ENCODE measurements at places on chromosomes 16 and 17.

- no peak for DNase-seq
Observed at GRCh38 chr16:9033125-9033830, 58.2 kb upstream of the HAPSTR1 start.

- no peak for DNase-seq
Observed at GRCh38 chr17:9636501-9636900, 8.8 kb upstream of the USP43 start.

DNA sequence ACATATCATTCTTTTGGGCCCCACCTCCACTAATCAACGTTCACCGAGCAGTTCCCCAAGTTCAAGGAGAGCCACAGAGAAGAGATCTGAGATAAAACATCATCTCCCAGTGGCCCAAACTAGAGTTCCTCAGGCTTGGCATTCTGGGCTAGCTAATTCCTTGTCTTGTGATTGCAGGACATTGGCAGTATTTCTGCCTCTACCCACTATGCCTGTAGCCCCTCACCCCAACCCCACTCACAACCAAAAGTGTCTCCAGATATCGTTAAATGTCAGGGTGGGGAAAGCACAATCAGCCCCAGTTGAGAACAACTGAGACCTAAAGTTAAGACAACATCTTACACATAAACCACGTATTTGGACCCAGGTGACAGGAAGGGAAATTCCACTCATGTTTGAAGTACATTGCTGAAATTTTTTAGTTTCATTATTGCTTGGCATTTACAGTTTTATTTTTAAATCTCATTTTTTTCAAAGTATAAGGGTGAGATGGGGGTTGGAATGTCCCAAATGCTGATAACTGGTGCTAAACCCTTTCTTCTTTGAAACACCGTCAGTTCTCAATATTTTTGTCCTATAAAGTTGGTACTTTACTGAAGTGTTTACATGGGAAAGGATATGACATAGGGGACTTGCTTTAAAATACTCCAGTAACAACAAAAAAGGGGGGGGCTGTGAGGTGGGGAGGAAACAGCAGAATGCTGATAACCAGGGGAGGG is 13.6 kb downstream of the ZC3H7A start:
- DNase-seq: no peak

DNA sequence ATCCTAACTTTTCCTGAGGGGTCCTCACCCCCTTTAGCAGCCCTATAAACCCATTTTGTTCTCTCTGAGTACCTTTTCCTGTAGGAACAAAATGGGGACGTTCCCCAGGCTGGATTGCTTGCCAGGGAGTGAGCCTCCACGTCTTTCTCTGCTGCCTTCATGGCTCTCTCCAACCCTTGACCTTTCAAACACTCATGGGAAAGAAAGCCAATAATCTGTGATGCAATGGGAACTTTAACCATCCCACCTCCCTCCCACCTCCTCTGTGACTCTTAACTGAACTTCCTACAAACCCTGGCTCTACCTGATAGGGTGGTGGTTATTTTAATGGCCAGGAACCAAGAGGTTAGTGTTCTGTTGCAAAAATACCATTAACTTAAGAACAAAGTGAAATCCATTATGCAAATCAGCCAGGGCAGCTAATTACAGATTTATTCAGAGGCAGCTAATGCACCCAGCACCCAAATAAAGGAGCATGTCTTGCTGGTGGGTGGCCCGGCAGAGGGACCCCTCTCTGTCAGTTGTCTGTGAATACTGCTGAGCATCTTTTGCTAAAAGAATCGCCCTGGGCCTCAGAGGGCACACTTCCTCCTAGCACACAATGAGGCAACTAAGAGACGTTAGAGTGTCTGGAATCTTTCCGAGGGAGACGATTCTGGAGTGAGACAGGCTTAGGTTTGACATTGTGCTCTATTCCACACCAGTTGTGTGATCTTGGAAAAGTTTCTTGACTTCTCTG is 3.0 kb downstream of the PIPOX start:
- DNase-seq: no peak

DNA sequence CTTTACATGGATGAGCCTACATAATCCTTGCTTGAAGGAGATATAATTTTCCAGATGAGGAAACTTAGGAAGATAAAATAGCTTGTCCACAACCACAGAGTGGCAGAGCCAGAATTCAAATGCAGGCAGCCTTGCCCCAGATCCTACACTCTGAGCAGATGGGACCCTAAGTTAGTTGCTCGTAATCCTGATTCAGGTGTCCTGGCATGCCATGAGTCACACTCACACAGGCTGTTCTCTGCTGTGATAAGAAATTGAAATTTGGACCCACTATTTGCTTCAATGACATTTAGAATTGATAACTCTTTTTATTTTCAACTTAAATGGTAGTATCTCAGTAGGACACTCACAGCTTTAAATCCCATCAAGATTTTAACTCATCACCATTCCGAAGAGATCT is 150.7 kb upstream of the CACNG5 start:
- no peak for DNase-seq

DNA sequence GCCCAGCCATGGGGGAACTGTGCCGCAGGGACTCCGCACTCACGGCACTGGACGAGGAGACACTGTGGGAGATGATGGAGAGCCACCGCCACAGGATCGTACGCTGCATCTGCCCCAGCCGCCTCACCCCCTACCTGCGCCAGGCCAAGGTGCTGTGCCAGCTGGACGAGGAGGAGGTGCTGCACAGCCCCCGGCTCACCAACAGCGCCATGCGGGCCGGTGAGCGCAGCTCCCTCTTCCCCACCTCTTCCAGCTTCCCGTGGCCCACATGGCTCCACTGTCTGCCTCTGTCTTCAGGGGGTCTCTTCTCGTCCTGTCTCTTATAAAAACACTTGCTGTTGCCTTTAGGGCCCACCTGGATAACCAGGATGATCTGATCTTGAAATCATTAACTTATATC is 11.6 kb downstream of the CARD14 start:
- DNase-seq: no peak

DNA sequence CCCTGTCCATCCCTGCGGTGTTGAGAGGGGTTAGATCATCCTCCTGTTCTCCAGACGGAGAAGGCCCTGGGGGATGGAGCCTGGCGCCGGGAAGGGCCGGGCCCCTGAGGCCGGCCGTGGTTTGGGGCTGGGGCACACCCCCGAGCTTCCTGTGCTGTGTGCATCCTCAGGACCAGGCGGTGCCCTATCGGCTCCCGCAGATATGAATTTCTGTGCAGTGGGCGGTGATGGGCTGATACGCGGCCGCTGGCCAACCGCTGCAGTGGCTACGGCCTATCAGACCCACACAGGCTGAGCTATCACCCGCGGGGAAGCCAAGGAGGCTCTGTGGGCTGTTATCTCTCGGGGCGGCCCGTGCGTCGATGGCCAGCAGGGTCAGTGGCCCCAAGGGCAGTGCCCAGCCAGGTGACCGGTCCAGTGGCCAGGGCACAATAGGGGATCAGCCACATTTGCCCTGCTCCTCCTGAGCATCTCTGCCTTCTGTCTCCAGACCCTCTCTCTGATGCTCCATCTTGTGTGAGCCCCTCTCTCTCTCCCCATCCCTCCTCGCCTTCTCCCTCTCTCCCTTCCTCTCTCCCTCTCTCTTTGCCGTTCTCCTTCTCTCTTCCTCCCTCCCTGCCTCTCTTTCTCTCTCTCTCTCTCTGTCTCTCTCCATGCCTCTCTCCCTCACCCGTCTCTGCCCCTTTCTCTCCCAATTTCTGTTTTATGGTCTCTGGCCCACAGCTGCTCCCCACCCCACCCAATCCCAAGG is 38.7 kb downstream of the ZFPM1 start:
- DNase-seq: no peak

GRCh38 chr17:15954222-15954621 is 9.3 kb downstream of the ADORA2B start:
- no peak for DNase-seq

DNA sequence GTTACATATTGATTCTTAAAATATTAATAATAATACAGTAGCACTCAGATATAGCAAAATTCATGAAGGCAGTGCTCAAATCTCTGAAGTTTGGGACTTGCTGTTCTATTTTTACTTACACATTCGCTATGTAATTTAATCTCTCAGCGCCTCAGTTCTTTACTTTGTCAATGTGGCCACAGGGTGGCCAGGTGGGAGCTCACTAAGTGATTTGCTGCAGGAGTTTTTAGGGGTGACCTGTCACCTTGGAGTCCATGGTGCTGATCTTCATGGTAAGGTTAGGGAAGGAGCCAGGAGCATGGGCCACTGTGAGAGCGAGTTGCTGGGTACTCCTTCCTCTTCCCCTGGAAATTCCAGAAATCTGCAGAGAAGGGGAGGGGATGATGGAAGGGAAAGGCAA is 28.1 kb downstream of the VWA3A start:
- DNase-seq: no peak

DNA sequence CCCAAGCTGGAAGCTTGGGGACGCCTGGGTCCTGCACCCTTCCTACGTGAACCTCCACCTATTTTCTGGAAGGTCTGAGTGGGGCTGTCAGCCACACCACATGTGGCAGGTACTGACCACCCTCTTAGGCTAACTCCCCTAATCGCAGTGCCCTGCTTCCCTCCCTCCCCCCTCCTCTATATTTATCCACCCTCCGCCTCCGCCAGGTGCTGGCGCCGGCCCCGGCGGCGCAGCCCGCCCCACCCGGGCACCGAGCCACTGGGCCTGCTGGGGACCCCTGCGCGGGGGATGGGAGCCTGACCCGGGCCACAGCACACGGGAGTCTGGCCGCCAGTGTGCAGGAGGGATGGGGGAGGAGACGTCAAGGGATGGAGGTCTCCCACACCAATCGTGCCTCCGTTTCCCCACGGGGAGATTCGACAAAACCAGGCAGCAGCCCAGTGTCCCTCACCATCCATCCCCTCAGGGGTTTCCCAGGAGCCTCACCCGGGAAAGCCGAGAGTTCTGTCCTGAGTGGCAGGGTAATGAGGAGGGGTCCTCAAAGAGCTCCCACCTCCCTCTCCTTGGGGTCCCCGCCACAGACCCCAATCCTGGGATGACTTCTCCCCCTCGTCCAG is 1.3 kb downstream of the PLEKHH3 start:
- no peak for DNase-seq

GRCh38 chr16:83351846-83352245 is 455.9 kb upstream of the HSBP1 start:
- no peak for DNase-seq

DNA sequence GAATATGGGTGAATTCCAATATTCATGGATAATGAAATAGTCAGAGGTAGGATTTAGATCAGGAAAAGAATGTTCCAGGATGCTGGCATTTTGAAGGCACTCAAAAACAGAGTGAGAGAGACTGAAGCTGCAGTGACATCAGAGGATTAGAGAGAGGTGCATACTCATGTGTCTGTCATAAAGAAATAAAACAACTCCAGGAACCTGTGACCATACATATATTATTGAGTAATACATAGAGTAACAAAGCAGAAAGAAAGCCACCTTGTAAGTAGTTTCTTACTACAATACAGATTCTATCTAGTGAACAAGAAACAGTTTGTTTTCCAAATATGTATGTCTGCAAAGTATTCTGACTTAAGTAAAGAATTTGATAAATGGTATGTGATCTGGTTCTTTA is 62.3 kb upstream of the PHOSPHO1 start:
- no peak for DNase-seq

DNA sequence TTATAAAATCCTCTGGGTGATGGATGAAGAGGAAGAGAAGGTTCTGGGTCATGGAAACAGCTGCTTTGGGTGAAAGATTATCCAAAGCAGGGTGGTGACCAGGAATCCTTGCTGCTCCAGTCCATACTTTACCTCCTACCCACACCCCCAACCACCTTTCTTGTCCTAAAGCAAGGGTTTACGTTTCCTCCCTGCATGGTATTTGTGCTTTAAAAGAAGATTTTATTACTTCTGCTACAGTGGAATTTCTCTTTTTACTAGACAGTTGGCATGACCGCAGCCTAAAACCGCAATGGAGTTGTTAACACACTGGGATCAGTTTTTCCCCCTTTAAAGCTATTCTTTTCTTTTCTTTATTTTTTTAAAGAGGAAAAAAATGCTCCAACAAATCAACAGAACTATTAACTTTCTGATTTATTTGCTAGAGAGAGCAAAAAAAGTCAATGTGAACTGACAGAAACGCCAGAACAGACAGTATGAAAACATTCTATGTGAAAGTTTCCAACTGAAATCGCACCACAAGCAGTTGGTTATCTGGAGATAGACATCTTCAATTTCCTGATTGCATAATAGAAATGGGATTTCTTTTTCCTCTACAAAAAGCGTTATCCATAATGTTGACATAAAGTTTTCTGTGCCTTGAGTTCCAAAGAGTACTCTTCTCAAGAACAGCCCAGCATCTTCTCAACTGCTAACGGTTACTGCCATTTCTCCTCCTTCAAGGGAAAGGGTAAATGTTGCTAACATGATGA is 236.0 kb downstream of the IRX3 start:
- no peak for DNase-seq

DNA sequence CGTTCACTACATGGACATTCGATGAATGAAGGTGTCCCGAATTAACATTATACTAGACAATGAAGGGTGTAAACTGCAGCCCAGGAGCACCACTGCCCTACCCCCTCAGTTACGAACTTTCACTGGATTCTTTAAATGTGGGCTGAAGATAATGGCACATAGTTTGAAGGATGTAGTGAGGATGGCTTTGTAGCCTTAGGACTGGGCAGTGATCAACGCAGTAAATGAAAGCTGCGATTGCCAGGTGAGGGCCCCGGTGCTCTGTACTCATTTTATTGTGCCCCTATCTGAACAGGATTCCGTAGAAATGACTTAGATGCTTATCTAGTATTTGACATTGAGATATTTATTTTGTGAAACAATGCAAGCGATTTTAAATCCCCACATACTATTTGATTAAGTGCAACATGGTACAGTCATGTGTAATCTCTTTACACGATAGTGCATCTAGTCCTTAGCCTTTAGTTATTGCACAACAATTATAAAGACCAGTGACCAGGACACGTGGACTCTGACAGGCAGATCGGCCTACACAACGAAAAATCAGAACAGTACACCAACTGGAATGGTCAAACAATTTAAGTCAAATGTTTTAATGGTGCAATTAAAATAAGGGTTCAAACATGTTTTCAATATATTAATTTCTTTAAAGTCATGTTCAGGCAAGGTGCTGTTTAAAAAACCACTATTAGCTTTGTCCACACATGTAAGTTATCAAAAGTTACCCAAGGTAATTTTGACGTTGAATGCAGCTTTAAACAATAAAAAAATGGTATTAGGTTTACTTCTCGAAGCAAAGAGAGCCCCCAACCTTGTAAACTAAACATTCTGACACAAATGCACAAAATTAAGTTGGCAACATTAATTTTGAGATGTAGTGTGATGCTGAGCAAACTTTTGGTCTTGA is 17.4 kb upstream of the ERN1 start:
- DNase-seq: no peak

DNA sequence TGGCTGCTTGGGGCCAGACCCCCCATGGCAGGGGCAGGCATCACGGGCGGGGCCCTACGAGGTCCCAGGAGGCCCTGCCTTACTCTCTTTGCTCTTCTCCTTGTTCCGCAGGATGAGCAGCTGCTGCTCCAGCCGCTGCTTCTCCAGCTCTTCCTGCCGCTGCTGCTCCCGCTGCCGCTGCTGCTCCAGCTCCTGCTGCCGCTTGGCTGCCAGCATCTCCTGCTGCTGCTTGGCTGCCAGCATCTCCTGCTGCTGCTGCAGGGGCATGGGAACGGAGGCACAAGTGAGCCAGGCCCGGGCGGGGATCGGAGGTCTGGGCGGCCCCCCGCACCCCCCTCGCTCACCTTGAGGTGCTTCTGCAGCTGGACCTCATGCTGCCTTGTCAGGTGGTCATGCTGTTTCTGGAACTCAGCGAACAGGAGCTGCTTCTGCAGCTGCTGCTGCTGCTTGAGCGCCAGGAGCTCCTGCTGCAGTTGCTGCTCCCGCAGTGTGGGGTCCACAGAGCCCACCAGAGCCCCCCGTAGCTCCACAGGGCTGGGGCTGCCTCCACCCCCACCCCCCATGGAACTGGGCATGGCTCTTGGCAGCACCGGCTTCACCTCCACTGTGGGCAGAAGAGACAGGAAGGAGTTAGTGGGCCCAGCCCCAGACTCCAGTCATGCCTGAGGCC is 22.8 kb downstream of the G6PC3 start:
- DNase-seq: no peak

Measured in NCI-H1417 treated with DMSO at 0.1 percent for 48 hours (cell line).